ENCODE measurements at places on chromosomes 5 and 9. TPM values are rescaled to one million over a fixed set of nuclear protein-coding genes. Genes with fewer than 3 reads are reported as not detected.

The AGXT2 gene
- not detected for total RNA-seq

The SH2D3C gene
- 0.28 TPM for total RNA-seq

DNA sequence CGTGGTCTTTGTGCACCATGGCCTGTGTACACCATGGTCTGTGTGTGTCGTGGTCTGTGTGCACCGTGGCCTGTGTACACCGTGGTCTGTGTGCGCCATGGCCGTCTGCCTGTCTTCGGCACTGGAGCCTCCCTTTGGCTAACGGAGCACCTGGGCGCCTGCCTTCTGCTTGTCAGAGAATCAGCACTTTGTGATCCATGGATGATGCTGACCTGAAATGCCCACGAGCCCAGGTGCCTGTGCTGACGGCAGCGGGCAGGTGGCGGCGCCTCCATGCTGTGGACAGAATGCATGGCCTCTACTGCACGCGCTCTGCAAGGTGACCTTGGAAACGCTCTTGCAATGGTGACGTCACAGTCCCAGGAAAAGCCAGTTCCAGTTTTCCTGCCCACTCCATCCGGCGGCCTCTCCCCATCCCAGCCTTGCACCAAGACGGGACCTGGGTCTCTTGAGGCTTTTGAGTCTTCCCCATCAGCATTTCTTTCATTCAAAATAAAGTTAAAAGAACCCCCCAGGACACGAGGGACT, 14.6 kb downstream of the LCN9 start:
- DNase-seq: no peak

The SERF1A gene
- total RNA-seq: 2.2 TPM
